Activated T-cell treated with anti-CD3 and anti-CD28 coated beads for 1 hour (primary cell): ENCODE measurements at places on chromosomes 5 and 9.

GRCh38 chr5:80960531-80961375 lies 590 bp downstream of the RASGRF2 start:
- DNase-seq: peak; percentile 29

DNA sequence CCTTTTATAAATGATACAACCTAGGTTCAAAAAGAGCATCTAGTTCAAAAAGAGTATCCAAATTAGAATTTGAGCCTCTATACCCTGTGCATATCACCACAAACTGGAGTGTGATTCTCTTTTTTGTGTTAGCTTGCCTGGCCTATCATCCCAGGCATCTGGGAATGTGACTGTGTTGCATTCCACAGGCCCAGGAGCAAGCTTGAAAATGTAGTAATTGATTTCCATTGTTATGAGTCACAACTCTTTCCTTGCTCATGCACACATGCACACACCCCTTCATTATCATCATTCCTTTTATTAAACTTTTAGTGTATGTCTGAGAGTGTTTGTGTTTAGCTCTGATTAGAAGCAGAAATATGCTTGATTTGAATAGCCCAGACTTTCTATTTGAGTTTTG lies 75.2 kb downstream of the FCHO2 start:
- DNase-seq: no peak

DNA sequence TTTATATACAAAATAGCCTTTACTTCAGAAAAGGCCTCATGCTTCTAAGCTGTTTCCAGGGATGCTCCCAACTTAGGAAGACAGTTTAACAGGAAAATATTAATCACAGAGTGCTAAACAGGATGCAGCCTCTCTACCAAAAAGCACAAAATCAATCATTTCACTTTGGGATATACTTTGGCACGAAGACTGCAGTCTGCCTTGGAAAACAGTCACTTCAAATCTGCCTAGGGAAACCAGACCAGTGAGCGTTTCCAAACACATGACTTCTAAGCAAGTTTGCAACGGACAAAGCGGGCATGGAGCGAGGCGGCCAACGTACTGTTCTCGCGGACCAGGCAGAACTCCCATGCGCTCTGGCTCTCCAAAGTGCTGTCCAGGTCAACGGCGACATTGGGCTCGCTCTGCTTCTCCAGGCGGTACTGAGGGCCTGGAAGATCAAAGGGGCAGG lies 201.0 kb downstream of the MAPKAP1 start:
- no peak for DNase-seq

- no peak for DNase-seq
Measured at GRCh38 chr5:86686046-86686445, 68.3 kb downstream of the COX7C start.

DNA sequence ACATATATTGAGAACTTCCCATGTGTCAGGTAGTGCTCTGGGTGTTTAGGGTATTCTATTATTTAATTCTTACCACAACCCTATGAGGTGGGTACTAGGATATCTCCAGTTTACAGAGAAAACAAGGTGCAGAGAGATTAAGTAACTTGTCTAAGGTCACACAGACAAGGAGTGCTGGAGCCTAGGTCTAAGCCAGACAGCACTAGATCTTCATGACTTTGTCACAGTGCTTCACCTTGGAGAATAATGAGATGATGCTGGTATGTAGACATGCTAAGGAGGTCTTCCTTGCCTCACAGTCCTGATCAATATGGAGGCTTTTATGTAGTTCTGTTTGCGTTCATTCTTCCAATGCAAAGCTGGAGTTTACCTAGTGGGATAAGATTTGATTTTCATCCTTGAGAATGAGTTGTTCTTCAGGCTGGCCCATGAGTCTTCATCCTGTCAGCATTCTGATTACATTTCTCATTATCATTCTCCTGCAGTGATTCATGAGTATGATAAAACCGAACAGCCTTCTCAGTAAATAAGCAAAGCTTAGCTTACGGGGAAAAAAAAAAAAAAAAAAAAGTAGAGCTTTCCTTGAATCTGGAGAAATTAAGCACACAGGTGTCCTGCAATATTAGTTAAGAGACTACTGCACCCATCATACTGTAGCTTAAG lies 176.3 kb downstream of the C9orf152 start:
- no peak for DNase-seq

DNA sequence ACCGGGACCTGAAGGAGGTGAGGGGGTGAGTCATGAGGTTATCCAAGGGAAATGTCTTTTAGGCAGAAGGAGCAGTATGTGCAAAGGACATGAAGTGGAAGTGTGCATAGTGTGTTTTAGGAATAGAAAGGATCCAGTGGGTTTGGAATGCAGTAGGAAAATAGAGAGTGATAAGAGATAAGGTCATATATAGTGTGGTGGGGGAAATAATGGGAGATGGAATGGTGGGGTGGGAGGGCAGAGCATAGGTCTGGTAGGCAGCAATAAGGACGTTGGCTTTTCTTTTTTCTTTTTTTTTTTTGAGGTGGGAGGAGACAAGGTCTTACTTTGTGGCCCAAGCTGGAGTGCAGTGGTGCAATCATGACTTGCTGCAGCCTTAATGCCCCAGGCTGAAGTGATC lies 17.8 kb downstream of the SNX24 start:
- DNase-seq: no peak

DNA sequence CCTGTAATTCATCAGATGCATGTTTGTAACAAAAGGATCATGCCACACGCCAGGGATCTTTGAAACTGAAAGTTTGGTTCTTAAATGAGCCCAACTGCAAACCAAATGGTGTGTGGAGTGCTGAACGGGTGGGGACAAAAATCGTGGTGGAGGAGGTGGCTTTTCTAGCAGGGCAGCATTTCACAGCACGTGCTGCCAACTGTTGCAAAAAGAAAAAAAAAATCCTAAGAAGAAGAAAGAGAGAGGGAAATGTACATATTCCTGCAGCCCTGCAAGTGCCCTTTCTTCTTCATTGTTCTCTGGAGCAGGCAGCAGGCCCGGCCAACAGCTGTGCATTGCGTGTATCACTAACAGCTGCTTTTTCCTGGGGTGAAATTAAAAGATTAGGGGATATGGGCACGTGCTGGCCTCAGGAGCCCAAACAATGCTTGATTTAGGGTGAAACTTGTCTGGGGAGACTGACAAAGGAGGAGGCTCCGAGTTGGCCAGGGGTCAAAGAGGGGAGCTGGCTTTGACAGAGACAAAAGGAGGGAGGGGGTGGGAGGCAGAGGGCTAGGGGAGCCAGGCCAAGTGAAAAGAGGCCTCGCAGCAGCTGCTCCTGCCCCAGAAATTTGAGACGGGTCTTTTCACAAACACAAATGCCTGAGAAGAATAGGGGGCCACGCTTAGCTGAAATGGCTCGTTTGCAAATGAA lies 73.0 kb downstream of the GADD45G start:
- no peak for DNase-seq

- no peak for DNase-seq
Measured at GRCh38 chr9:27749838-27750237, 176.6 kb upstream of the C9orf72 start.

GRCh38 chr5:166436872-166437271 lies 1854.6 kb upstream of the WWC1 start:
- DNase-seq: no peak

GRCh38 chr5:117657541-117657940 lies 1082.9 kb upstream of the SEMA6A start:
- no peak for DNase-seq

DNA sequence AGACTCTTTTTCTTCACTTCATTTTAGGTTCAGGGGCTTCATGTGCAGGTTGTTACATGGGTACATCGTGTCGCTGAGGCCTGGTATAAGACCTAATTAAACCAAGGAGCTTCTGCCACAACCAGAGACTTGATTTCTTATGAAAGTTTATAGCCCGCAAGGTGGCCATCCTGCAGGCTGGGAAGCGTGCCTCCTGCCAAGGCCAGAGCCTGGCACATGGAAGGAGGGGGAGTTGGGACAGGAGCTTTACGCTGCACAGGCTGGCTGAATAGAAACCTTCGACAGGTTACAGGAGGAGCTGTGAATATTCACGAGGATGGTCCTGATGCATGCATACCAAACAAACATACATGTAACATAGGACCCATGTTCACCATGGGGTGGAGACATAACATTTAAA lies 50.1 kb upstream of the SIMC1 start:
- DNase-seq: no peak

DNA sequence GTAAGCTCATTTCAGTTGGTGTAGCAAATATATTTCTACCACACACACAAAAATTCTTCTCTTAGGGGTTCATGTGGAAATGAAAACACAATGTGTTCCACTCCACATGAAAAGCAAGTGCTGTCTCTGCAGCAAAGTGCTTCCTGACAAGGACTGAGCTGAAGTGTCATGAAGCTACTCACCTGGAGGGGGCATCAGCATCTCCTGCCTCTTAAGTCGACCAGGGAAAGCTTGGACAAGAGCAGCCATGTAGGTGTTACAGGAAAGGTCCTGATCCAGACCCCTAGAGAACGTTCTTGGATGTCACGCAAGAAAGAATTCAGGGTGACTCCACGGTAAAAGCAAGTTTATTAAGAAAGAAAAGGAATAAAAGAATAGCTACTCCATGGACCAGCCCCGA lies 62.8 kb downstream of the SV2C start:
- DNase-seq: no peak

- DNase-seq: no peak
Measured at GRCh38 chr9:93431539-93432105, 19.9 kb upstream of the FAM120A start.

DNA sequence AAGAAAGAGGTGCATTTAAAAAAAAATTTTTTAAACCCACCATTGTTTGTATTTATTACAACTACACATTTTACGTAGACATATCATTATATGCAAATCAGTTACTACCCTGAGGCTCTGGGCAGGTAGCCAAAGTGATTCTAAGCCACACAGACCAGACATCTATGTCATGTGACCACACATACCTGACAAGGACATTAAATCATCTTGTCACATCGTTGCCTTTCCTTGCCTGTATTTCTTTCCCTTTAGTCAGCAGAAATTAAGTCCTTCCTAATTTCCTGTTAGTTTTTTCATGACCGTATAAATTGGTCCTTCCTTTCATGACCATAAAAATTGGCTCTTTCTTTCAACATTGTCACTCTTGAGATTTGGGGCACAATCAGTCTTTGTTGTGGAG lies 134.2 kb upstream of the MARCHF11 start:
- no peak for DNase-seq

DNA sequence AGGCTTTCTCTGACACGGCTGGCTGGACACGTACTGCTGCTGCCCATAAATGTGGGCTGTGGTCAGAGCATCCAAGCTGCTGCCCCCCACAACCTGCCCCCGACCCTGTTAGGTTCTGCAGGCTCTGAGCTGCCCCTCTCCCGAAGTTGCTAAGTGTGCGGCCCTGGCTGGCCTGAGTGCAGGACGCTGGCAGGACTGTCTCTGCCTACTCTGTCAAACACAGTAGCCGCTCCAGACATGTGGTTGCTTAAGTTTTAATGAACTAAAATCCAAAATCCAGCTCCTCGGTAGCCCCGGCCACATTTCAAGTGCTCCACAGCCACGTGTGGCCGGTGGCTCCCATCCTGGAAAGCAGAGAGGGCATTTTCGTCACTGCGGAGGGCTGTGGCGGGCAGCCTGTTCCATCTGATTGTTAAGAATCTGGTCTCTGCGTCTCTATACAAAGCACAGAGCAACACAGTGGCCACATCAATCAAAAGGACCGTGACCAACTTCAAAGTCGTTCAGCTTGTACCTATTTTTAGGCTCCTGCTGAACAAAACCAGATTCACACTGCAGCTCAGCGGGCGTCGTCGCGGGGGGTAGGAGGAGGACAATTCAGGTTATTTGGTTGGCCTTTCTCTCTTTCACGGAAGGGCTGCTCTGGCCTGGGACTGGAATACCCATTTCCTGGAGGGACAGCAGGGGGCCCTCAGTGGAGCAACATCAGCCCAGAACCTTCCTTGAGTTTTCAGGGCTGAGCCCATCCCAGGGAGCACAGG lies 68.9 kb downstream of the PTCH1 start:
- no peak for DNase-seq

- DNase-seq: no peak
Measured at GRCh38 chr5:112142769-112143270, 276.3 kb downstream of the EPB41L4A start.

DNA sequence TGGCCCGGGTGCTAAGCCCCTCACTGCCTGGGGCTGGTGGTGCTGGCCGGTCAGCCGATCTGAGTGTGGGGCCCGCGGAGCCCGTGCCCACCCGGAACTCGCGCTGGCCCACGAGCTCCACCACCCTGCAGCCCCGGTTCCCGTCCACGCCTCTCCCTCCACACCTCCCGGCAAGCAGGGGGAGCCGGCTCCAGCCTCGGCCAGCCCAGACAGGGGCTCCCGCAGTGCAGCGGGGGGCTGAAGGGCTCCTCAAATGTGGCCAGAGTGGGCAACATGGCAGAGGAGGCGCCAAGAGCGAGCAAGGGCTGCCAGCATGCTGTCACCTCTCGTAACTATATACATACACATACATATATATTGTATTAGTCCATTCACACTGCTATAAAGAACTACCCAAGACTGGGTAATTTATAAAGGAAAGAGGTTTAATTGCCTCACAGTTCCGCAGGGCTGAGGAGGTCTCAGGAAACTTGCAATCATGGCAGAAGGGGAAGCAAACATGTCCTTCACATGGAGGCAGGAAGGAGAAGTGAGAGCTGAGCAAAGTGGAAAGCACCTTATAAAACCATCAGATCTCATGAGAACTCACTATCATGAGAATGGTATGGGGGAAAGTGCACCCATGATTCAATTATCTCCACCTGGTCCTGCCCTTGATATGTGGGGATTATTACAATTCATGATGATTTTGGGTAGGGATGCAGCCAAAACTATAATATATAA lies 56.8 kb downstream of the LIX1 start:
- DNase-seq: no peak

- no peak for DNase-seq
Measured at GRCh38 chr9:68974431-68974830, 39.5 kb downstream of the PRKACG start.

GRCh38 chr5:113909782-113910181 lies 396.3 kb downstream of the YTHDC2 start:
- DNase-seq: no peak

DNA sequence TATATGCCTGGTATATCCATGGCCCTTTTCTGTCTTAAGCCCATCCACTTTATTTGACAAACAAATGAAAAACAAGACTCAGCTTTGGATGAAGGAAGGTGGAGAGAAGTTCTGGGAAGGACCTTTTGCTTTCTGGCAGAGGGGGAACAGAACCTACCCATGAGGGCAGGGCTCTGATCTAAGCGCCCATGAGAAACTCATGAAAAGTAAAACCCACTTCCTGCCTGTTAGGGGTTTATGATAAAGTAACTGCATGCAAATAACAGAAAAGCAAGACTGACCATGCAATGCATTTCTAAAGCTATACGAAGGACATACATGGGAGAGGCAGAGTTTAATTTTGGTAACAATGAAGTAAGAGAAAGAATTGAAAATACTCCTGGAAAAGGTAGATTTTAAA lies 181.9 kb upstream of the ADRA1B start:
- no peak for DNase-seq

- no peak for DNase-seq
Measured at GRCh38 chr9:90697808-90698207, 55.2 kb upstream of the DIRAS2 start.
